ENCODE measurements at places on chromosomes 4 and X.

GRCh38 chr4:165199286-165199685, 8.1 kb upstream of the KLHL2 start:
- DNase-seq, result peak; percentile 35

GRCh38 chr4:25100710-25101109, 59.5 kb downstream of the SEPSECS start:
- no peak for DNase-seq

- no peak for DNase-seq
Observed at GRCh38 chrX:46294234-46294633, 251.0 kb downstream of the ZNF674 start.

DNA sequence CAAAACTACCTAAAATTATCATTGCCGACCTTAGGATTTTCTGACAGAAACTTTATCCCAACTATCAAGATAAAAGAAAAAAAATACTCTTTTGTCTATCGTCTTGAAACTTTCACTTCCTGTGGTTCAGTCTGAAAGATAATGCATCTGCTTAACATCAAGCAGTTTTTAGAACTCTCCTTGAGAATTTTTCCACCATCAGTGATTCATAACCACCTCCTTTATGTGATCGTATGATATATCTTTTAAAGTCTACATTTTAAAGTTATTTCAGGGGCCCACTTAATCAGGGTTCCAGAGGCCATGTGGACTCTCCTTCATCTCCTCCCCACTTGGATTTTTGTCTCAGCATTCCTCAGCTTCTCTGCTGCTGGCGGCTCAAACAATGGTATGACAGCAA, 272.8 kb upstream of the TENM3 start:
- DNase-seq, result no peak

- DNase-seq, result no peak
Observed at GRCh38 chrX:71637253-71637618, 18.9 kb upstream of the CXCR3 start.

DNA sequence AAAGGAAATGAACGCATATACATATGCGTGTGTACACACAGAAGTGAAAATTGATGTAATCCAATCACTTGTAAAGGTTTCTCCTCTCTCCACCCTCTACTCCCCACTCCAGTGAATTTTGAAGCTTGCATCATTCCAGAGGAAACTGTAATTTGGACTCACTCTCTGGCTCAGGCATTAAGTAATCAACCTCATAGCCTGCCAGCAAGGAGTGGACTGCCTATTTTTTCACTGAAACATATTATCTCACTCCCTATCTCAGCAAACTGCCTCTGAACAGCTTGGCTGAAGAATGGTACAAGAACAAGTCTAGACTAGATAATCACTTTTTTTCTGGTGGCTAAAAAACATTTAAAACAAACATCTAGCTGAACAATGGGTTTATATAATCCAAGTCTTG, 124.2 kb downstream of the C4orf51 start:
- peak; percentile 29 for DNase-seq

GRCh38 chr4:164926301-164926700, 49.3 kb downstream of the APELA start:
- no peak for DNase-seq

DNA sequence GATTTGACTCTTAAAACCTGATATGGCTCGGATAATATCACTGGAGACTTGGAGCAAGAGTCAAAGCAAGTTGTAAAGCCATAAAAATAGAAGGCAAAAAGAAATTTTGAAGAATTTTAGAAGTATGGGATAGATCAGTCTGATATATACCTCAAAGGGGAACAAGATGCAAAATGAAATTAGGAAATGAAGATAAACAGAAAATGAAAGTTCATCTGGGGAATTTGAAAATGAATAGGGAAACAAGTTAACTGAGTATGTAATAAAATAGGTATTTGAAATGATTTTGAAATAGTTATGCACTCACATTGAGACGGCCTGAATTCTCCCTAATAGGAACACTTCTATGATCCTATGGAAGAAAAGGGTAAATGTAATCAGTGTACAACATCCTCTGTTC, 5.7 kb downstream of the CYP2U1 start:
- no peak for DNase-seq
